ENCODE measurements at places on chromosomes 4 and X.

- DNase-seq, result no peak
These were observed 118.2 kb downstream of the PCDH7 start for GRCh38 chr4:30838331-30838730.

DNA sequence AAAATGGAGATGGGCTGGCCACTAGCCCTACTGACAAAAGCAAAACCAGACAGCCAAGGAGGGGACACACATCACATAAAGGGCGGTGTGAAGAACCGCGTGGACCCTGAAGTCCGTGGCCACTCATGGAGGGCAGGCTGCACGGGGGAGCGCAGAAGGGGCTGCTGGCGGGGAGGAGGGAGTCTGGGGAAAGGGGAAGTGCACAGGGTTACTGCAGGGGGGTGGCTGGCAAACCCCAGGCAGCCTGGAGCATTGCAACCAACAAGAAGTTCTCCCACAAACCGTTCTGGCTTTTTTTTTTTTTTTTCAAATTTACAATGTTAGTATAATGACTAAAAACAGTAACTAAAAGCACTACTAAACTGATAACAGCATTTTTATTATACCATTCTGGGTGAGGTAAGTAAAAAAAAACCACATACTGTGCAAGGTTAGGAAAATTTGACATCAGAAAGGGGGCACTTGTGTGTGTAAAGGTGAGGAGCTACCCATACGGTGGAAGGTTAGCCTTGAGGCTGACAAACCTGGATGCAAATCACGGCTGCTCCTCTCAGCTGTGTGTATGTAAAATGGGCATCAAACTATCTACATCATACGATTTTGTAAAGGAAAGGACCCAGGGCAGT lies 87.1 kb downstream of the TSPAN5 start:
- no peak for DNase-seq

DNA sequence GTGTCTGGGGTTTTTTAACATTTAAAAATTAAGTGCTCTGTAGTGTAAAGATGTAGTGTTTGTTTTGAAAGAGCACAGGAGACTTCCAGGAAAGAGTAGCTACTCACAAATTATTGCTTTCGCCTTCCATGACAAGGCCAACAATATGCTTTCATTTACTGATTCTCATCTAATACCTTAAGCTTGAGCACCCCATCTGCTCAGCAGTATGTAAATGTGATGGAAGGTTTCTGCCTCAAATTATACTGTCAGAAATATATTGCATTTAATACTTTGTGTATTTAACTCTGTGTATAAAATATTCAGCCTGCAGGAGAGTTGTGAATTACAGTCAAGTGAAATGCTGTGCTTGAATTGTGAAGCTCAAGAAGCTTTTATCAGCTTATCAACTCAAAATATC lies 296.3 kb upstream of the ATOH1 start:
- DNase-seq, result no peak

DNA sequence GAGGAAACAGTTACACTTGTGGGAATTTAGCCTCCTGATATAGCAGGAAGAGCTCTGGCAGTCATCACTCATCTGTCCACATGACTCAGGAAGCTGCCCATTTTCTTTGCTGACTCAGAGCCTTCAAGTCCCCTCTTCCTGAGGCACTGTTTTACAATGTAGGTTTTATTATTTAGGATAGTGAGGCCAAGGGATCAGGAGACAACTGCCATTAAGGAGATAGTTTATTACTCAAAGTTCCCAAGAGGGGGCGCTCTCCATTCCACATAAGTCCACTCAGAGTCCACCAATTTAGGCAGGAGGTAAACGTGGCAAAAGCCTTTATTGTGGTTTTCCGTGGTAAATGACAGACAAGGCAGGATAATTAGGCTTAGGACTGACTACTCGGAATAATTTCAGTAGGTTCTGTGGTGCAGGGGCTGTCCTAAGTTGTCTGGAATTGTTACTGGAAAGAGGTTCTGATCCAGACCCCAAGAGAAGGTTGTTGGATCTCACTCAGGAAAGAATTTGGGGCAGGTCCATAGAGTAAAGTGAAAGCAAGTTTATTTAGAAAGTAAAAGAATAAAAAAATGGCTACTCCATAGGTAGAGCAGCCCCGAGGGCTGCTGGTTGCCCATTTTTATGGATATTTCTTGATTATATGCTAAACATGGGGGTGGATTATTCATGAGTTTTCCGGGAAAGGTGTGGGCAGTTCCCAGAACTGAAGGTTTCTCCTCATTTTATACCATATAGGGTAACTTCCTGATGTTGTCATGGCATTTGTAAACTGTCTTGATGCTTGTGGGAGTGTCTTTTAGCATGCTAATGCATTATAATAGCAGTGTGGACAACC lies 96.0 kb upstream of the RAB40AL start:
- DNase-seq, result no peak

- DNase-seq, result no peak
These were observed 627 bp upstream of the FAT4 start for GRCh38 chr4:125313989-125314667.

DNA sequence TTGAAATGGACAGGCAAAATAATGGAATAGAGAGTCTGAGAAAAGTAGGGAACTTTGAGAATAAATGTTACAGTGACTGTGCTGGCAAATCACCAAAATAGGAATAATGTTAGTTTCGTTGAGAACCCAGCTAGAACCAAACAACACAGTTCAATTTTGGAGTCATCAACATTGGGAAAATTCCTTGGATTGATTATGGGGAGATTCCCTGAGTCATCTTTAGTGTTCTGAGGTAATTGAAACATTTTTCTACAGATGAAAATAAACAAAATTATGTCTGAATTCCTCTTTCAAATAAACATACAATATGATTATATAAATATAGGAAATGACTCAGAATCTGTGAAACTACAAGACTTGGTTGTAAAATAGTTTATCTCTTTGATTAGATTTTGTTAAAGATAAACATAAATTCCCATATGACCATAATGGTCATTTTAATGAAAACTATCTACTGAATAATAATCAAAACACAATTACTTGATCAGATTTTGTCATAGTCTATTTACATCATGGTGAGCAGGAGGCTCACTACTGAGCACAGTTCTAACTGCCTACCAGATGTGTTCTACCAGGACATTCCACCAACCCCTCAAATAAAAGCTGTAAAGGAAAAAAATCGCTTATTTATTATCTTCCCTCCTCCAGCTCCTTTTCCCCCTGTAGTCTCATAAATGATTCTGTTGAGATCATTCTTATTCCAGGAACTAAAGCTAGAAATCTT lies 51.4 kb upstream of the GABRA2 start:
- DNase-seq, result no peak

DNA sequence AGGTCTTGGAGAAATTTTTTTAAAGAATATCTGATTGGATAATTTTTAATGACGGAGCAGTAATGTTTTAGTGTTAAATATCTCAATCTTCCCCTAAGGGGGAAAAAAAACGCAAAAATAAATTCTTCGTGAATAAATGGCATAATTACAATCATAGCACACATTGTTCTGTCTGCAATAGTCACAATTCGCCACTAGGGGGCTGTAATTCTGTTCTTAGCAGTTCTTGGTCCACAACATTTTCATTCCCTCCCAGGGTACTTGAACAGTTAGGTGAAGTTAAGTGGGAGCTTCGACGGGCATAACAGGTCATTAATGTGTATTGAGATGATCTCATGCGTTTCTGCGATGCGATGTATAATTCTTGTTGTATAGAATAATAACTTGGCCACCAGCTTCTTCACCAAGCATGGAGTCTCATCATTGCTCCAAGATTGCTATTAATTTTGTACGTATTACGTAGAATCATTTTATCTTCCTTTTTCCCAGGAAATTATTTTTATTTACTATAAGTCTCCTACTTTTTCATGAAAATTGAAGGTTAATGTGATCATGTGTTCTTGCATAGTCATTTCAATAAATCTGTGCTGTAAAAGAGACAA lies 27.2 kb downstream of the HTR2C start:
- DNase-seq, result no peak

GRCh38 chr4:112508356-112508755 lies 7.6 kb downstream of the NEUROG2 start:
- no peak for DNase-seq

GRCh38 chrX:79364306-79364705 lies 2.8 kb downstream of the ITM2A start:
- no peak for DNase-seq

DNA sequence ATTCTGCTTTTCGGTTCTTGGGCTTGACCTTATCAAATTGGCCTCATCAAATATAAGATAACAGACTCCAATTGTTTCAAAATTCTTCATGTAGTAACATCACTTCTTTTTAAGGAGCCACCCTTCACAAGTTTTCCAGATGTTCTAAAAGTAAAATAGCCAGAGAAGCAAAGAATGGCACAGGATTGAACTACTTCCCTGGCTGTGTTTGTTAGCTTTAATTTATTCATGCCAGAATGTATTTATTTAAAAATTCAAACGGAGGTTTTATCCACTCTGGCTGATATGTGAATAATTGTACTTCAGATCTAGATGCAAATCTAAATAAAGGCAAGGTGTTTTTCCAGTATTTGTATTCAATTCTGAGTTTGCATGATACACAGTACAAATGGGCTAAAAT lies 581.3 kb upstream of the TENM3 start:
- no peak for DNase-seq

DNA sequence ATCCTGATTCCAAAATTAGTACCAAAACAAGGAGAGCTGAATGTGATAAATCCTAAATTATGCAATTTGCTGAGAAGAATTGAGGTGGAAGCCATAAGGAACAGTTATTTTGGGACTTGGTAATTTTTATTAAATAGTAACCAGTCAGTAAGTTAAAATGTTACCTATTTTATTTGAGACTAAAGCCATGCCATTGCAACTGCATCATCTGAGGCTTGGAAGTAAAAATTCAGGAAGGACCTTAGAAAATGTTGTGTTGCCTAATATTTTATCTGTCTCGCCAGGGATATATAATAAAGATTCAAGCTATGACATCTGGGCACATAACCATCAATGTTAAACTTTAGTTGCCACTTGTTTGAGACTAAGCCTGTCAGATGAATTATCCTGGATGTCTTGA lies 341.3 kb upstream of the MAGEB16 start:
- DNase-seq, result no peak

GRCh38 chr4:47510506-47511143 lies 25.6 kb downstream of the ATP10D start:
- DNase-seq, result no peak

DNA sequence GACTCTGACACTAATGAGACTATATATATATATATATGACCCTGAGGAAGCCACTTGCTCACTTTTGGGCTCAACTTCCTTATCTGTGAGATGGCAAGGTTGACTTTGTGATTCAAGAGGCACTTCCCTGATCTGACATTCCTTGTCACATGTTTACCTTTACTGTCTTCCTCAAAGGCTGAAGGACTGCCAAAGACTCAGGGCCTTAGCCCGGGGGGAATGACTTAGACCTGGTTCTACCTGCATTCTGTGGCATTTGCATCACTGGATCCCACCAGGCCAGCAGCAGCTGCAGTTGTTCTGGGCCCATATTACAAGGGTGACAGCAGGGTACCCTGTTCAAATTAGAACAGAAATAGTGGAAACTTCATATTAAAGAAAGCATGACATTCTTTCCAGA lies 3.1 kb upstream of the HS6ST2 start:
- DNase-seq, result no peak

DNA sequence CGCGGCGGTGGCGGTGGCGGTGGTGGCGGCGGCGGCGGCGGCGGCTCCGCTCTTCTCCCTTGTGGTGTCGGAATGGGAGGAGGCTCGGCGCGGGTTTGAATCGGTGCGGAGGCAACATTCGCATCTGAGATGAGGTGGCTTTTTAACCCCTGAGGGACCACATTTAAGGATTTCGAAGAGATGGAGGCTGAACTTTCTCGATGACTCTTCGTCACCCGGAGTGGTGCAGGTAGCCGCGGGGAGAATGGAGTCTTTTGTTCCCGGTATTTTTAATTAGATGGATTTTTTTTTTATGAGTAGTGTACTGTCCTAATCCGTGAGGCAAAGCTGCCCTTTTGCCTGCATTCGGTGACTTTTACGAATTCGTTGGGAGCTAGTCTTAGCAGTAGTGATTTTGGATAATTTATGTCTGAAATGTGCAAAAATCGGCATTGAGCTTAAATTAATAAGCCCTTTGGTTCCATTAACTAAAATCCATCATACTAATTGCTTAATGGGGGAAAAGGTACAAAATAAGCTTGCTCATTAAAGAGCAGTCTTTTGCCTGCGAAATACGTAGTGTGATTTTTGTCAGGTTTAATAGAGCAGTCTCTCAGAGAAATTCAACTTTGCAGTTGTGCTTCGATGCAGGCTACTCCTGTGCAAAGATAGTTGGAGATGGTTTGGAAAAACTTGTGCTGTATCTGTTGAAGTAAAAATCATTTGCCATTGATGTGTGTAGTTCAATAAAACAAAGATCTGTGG lies 206.2 kb downstream of the TENM3 start:
- no peak for DNase-seq

DNA sequence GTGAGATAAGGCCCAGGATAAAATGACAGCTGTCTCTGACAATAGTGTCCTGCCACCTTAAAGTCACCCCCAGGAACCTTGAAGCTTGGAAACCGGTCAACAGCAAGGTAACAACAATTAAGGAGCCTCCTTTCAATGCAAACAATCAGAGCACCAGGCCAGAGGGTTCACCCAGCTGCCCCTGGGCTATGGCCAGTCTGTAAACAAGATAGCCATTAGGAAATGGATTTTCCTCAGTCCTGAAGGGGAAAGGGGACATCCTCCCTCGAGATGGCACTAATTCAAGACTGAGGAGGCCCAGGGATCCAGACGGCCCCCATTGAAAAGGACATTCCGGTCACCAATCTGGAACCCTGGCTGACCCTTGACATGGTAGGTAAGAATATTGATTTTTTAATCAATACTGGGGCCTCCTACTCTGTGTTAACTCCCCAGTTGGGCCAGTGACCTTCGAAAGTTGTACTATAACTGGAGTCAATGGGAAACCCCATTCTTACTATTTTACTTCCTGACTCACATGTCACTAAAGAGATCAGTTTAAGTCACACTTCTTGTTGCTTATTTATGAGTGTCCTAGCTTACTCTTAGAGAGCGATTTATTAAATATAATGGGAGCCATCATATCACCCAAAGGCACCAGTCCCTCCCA lies 61.7 kb upstream of the CT45A1 start:
- DNase-seq, result no peak

DNA sequence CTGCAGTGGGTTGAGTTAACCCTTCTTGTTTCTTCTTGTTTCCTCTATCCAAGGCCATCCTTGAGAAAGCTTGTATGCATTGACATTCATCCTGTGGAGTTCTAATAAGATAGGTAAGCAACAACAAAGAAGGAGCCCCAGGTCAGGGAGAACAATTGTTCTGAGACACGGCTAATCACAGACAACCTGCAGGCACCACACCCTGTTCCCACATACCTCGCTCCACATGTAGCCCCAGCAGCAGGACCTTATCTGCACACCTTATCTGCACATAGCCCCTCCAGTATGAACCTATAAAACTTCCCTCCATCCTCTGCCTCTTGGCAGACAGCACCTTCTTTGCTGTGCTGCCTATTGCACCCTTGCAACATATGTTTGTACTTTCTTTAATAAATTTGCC lies 129.1 kb downstream of the MSL3 start:
- DNase-seq, result no peak

DNA sequence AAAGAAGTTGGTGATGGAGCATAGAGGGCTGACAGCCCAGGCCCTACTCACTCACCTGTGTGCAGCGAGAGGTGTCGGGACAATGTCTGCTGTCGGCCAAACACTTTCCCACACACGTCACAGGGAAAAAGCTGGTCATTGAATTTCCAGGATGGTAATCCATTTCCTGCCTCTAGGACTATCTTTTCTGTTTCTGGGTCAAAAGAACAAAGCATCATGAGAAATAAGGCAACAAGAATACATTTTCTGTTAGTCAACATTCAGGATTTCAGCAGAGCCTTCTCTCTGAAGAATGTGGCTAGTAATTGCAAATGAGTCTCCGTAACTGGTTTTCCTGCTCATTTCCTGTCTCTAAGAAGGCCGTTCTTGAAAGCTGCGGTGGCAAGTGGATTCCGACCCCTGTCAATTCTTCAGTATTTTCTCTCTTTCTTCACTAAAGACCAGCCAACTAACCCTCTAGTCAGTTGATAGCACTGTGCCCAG lies 99.4 kb downstream of the C4orf51 start:
- no peak for DNase-seq

All from T-cell (primary cell).